Stimulated activated CD8-positive, alpha-beta memory T cell treated with anti-CD3 and anti-CD28 coated beads, Interleukin-4, amount 100 ng/mL, for 4 hours (primary cell): ENCODE measurements at places on chromosomes 1 and 21.

DNA sequence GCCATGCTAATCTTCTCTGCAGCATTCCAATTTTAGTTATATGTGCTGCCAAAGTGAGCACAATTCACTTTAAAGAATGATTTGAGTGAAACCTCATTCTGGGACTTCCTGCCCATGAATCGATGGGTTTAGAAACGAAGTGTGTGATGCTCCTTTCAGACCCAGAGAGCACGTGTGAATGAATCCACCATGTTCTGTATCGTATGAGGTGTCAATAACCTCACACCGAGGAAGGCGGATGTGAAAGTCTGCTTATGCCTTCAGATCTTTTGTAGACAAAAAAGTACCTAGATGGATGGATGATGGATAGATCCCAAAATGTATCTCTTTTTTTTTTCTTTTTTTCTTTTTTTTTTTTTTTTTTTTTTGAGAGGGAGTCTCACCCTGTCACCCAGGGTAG is 13.8 kb downstream of the UBASH3A start:
- DNase-seq: no peak

GRCh38 chr1:54846301-54846700 is 40.7 kb downstream of the DHCR24 start:
- DNase-seq: no peak

GRCh38 chr1:67103548-67103947 is 31.2 kb downstream of the C1orf141 start:
- no peak for DNase-seq

DNA sequence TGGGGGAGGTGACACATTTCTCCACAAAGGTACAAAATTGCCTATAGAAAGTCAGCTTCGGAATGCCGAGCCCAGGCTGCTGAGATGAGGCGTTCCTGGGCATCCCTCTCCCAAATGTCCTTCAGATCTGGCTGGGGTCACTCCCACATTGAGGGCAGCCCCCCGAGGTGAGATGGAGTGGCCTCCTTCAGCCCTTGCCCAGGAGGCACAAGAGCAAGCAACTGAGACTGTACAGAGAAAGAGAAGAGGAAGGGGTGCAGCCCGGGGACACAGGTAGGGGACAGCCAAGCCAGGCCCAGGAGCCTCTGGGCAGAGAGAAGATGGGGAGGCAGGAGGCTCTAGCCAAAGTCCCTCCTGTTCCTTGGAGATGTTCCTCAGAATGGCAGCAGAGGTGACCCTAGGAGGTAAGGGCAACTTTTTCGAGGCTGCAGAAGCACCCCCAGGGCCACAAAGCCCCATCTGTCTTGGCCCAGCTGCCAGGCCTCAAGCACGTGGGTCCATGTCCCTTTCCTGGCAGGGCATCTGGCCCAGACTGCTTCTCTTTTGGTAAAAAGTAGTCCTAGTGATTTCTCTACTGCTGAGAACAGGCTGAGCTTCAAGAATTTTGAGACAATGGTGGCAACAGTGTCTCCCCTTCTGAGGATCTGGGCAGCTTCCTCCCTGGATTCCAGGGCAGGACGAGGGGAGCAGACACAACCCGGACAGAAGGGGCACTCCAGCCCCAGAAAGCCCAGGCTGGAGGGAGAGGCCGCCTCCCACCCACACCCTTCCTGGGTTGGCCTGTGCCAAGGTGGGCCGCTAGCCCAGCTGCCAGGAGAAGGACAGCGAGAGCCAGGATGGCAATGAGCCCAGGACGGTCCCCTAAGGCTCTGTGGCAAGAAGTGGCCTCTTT is 68.0 kb downstream of the LRRN2 start:
- DNase-seq: no peak

DNA sequence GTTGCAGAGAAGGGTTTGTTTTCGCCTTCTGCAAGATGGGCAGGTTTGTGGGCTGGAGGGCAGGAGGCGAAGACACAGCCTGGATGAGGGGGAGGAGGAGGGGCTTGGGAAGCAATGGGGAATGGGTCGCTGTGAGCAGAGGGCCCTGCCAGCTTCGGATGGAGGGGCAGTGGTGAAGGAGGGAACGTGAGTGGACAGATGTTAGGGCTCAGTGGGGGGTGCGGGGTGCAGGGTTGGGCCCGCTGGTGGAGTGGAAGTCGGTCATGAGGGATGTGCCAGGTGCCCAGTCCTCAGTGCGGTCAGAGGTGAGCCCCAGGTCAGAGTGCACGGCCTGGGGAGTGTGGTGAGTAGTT is 55.5 kb upstream of the ABCG1 start:
- DNase-seq: no peak
